ENCODE measurements at places on chromosomes 2 and 18. TPM values are rescaled to one million over a fixed set of nuclear protein-coding genes. Genes with fewer than 3 reads are reported as not detected.
A peak's percentile ranks its signal among the peaks of the same experiment; 100 is the strongest.

ARHGAP25 gene
- 207 TPM for total RNA-seq

NCKAP1 gene
- total RNA-seq, result not detected

PXDN gene
- 1.4 TPM for total RNA-seq

TBR1 gene
- not detected for total RNA-seq

ABCB11 gene
- not detected for total RNA-seq

DNA sequence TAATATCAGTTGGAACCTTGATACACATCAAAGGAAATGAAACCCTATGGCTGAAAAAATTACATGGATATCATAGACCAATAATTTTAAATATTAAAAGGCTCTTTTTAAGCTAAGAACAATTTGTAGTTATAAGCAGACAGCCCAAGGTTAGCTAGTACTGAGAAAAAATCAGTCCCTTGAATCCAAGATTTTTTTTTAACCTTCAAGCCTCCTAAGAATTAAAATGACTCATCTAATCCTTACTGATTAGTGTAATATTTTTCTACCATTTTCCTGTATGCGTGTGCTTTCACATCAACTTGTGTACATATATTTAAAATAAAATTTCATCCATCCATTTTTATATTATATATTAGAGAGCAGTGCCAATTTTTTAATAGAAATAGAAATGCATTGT is 1004.9 kb upstream of the ZEB2 start:
- no peak overlapping the region for H3K27ac ChIP-seq
- no peaks in the 10 kb centered on the region for H3K4me1 ChIP-seq
- no peaks in the 10 kb centered on the region for H3K27me3 ChIP-seq

DNA sequence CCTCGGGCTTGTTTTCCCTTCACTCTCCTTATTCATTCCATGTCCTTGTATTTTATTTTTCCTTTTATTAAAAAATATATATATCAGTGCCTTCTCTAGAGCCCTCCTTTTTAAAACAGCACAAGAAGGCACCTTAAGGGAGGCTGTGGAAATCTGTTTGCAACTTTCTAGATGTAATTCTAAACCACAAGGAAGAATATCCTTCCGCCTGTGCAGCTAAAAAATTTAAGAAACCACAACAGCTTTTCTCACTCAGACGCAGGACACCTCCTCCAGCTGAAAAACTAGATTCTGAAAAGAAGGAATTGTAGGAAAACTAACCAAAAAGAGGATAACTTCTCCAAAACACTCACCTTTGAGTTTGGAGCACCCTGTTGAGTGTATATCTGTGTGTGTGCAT is 142.2 kb downstream of the BCL11A start:
- no peaks in the 10 kb centered on the region for H3K27me3 ChIP-seq
- peak overlapping the region; percentile 81 for H3K27ac ChIP-seq
- no peaks in the 10 kb centered on the region for H3K36me3 ChIP-seq
- no peak for DNase-seq
- peaks cover 87% of the 10 kb centered on the region for H3K4me1 ChIP-seq

DNA sequence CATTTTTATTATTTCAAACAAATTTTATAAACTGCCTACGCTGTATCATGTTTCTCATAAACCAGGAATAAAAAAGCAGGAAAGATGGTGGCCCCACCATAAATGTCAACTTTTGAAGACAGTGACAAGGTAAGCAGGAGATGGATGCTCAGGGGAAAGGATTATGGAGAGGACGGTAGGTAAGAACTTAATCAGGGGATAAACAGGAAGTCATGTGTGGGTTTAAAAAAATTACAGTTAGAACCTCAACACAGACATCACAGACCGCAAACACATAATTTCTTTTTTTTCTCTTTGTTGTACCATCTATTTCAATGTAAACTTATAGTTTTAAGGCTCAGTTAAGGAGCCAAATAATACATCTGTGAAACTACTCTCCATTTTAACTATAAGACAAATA is 575.2 kb upstream of the SLC8A1 start:
- no peak overlapping the region for H3K27ac ChIP-seq
- no peaks in the 10 kb centered on the region for H3K36me3 ChIP-seq
- no peaks in the 10 kb centered on the region for H3K4me1 ChIP-seq
- H3K27me3 ChIP-seq, result no peaks in the 10 kb centered on the region

DNA sequence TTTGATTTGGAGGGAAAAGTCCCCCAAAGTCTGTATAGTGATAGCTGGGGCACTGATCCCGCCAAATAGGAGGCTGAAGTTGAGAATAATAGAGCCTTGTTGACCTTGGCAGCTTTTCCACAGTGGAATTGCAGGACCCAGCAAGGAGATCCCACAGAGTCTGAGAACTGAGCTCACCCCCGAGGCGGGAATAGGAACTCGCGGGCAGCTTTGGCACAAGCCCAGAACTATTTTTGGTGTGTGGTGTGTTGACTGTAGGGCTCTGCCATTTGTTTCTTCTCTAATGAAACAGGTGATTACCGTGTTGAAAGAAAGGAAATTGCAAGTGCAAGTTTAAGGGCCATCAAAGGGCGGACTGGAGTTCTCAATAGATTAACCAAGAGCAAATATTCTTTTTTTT is 34.0 kb downstream of the SH3RF3 start:
- peaks cover 5% of the 10 kb centered on the region for H3K4me1 ChIP-seq
- no peaks in the 10 kb centered on the region for H3K36me3 ChIP-seq
- H3K4me3 ChIP-seq, result no peak overlapping the region
- DNase-seq, result no peak
- H3K27ac ChIP-seq, result no peak overlapping the region

GRCh38 chr2:228675091-228675490 is 493.6 kb upstream of the SPHKAP start:
- H3K27me3 ChIP-seq, result no peaks in the 10 kb centered on the region
- H3K4me1 ChIP-seq, result no peaks in the 10 kb centered on the region
- no peak overlapping the region for H3K27ac ChIP-seq
- no peaks in the 10 kb centered on the region for H3K36me3 ChIP-seq
- H3K4me3 ChIP-seq, result no peak overlapping the region

- no peak overlapping the region for H3K27ac ChIP-seq
- peaks cover 26% of the 10 kb centered on the region for H3K4me1 ChIP-seq
- peak overlapping the region; percentile 91 for H3K4me3 ChIP-seq
Measured at GRCh38 chr18:34978953-34979608, 62.1 kb upstream of the MAPRE2 start.

DNA sequence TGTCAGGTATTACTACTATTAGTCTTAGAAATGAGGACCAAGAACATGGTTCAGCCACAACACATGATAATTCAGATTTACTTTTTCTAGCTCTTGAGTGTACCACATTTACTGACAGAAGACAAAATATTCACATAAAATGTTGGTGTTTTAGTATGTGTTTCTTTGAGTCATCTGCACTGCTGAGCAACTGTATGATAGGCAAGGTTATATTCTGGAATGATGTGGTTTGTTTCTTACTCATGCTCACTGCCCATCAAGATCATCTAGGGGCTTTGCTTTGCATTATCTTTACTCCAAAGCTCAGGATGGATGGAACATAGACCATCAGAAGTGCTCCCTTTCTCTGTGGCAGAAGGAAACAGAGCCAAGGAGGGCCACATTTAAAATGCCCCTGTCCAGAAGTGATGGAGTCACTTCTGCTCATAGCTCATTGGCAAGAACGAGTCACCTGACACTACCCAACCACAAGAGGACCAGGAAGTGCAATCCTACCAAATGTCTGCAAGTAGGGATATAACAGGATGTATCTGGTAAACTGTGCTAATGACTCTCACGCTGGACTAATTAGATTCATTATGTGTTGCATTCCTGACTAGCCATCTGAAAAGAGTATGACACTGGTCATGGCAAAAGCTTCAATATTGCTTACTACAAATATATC is 81.5 kb downstream of the DIS3L2 start:
- H3K4me3 ChIP-seq, result no peak overlapping the region
- no peaks in the 10 kb centered on the region for H3K4me1 ChIP-seq
- H3K36me3 ChIP-seq, result peaks cover 3% of the 10 kb centered on the region

DNA sequence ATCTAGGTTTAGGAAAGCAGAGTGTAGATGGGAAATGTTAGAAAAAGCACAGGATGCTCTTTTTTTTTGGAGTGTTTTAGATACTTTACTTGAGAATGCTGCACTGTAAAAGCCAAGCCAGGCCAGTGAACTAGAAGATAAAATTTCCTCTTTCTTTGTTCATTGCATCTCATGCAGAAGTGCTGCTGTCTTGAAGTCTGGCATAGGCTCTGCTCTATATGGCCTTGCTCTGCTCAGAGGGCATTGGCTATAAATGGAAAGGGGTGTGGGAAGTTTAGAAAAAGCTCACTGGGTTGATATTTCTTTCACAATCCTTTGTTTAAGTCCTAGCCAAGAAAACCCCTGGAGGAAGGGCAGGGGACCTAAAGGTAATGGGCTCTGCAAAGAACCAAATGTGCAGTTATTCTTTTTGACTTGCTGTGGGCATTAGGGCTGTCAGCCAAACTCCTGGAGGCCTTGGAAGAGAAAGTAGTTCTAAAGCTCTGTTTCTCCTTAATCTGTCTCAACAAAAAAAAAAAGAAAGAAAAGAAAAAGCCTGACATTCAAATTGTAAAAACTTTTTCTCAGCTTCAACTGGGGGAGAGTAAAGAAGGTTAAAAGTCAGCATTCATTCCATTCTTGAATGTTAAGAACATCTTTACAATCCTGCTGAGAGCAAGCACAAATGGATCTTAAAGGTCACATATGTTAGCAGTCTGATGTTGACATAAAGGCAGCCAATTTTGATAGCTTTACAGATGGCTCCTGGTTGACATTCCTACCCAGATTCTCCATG is 338.3 kb downstream of the GULP1 start:
- DNase-seq, result no peak
- H3K4me3 ChIP-seq, result no peak overlapping the region
- no peaks in the 10 kb centered on the region for H3K4me1 ChIP-seq
- no peaks in the 10 kb centered on the region for H3K36me3 ChIP-seq
- H3K27me3 ChIP-seq, result no peaks in the 10 kb centered on the region

DNA sequence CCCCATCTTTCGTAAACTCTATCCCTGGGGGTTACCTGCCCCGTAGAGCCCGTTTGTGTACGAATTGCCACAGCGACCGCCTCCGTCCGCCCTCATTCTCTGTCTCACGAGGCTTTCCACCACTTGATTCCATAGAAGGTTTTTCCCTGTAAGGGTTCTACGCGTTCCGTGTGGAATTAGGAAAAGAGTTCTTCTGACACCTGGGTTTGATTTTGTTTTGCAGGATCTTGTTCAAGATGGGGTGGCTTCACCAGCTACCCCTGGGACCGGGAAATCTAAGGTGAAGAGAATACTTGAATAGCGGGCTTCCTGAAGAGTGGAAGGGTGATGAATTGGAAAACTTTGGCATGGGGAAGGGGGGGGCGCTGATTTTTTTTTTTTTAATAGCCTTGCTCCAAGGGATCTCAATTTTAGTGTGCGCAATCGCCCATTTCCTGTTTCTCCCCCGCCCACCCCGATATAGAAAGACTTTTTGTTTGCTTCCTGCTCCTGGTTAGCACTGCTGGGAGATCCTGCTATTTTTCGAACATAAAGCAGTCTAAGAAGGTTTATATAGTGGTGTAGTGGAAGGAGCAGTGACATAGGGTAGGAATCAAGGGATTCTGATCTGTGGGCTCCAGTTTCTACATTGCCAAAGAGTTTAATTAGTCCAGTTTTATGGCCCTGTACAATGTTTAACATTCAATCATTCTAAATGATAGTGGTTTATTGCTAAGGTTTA is 564 bp downstream of the GCC2 start:
- H3K4me3 ChIP-seq, result peak overlapping the region; percentile 96
- no peak for DNase-seq
- peak overlapping the region; percentile 98 for H3K27ac ChIP-seq
- peaks cover 23% of the 10 kb centered on the region for H3K36me3 ChIP-seq

DNA sequence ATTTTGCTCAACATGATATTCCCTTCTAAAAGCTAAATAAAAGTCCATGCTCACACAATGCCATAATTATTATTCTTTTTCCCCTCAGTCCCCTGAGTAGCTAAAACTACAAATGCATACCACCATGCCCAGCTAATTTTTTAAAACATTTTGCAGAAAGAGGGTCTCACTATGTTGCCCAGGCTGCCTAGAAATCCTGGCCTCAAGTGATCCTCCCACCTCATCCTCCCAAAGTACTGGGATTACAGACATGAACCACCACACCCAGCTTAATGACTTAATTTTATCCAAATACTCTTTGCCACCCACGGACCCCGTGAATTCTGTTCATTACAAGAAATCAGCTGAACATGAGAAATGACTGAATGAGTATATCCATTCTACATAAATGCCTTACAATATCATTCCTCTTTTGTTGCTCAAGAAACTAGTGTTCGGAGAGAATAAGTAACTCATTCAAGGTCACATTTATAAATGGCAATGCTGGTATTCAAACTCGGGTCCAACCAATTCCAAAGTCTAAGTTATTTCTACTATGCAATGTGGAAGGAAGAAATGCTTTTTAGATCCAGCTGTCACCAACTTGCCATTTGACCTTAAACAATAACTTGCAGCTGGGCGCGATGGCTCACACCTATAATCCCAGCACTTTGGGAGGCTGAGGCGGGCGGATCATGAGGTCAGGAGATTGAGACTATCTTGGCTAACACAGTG is 59.8 kb downstream of the NOL10 start:
- no peak for DNase-seq
- peaks cover 2% of the 10 kb centered on the region for H3K36me3 ChIP-seq
- H3K4me1 ChIP-seq, result no peaks in the 10 kb centered on the region
- H3K27ac ChIP-seq, result no peak overlapping the region

GRCh38 chr18:80096032-80096565 is 13.0 kb upstream of the ADNP2 start:
- no peak overlapping the region for H3K4me3 ChIP-seq
- no peak for DNase-seq

GRCh38 chr2:241774419-241775222 is 2.0 kb upstream of the GAL3ST2 start:
- H3K36me3 ChIP-seq, result no peaks in the 10 kb centered on the region
- H3K27me3 ChIP-seq, result peaks cover 13% of the 10 kb centered on the region
- no peak for DNase-seq
- H3K4me1 ChIP-seq, result no peaks in the 10 kb centered on the region

DNA sequence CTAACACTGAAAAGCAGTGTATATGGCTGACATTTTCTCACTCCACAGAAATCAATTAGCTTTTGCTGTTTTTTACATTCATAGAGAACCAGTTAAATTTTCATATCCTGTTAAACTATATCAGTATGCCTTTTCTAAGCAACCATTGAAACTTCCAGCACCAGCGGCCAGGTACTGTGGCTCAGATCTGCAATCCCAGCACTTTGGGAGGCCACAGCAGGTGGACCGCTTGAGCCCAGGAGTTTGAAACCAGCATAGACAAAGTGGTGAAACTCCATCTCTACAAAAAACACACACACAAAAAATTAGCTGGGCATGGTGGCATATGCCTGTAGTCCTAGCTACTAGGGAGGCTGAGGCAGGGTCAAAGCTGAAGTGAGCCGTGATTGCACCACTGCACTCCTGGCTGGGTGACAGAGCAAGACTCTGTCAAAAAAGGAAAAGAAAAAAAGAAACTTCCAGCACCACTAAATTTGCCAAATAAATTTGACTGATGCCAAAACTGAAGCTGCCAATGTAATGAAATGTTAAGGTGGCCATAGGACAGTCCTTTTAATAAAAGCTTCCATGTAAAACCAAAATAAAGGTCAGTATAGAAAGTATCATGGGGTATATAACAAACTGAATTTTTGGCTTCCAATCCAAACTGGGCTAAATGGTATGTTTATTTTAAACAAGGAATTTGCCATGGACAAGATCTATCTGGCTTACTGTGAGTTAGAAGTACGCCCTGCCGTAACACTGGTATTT is 3.5 kb downstream of the SFT2D3 start:
- peaks cover 29% of the 10 kb centered on the region for H3K4me1 ChIP-seq
- H3K27me3 ChIP-seq, result no peaks in the 10 kb centered on the region
- H3K27ac ChIP-seq, result no peak overlapping the region
- H3K36me3 ChIP-seq, result peaks cover 54% of the 10 kb centered on the region
- DNase-seq, result no peak

- no peak overlapping the region for H3K27ac ChIP-seq
- H3K4me3 ChIP-seq, result no peak overlapping the region
- no peaks in the 10 kb centered on the region for H3K27me3 ChIP-seq
- no peaks in the 10 kb centered on the region for H3K4me1 ChIP-seq
Measured at GRCh38 chr2:55090702-55091101, 40.5 kb upstream of the RTN4 start.
